ENCODE measurements at places on chromosomes 7 and 10.

DNA sequence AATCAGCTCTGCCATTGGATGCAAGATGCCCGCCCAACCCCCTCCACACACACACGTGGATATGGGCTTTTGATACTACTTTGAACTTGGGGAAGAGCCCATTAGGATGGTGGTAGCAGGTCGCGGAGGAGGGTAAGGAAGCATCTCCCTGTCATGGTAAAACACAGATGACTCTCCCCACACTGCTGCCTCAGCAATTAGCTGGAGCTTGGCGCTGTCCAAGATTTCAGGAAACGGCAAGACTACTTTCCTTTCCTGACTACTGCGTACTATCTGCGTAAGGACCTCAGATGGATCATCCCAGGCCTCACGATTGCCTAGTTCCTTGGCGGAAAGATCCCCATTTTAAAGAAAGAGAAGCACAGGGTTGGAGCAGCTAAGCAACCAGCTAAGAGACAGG is 134.3 kb downstream of the C10orf90 start:
- no peak for DNase-seq

- DNase-seq, result no peak
Observed at GRCh38 chr10:101995451-101996063, 60.4 kb downstream of the ARMH3 start.

- DNase-seq, result no peak
Observed at GRCh38 chr10:130933008-130933390, 378.5 kb downstream of the TCERG1L start.

DNA sequence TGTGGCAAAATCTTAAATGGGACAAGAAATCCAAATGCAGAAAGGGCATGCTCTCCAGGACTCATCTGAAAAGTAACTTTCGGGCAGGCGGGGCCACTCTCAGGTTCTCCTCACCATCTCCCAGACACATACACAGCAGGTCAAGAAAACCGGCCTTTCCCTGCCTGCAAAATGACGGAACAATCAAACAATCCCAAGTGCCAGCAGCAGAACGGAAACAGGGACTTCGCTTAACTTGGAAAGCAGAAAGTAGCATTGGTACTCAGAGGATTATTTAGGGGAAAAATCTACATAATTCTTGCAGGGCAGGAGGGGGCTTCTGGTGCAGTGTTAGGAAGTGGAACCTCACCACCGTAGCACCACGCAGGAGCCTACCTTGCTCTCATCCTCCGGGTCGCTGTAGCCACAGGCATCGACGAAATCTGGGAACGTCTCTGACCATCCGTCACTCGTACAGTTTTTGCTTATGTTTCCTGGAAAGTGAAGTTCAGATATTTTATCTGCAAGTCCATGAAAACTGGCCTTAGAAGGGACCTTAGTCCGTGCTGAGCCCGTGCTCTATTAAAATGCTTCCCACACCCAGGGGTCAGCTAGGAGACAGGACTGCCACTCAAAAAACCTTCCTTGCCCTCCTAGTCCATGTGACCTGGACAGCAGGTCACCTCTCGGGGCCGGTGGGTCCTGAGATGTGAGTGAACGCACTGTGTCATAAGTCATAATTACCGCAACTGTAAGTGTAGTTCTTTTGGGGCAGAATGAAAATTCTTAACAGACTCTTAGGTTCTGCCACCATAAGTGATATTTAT is 41.1 kb downstream of the VIPR2 start:
- DNase-seq, result no peak

DNA sequence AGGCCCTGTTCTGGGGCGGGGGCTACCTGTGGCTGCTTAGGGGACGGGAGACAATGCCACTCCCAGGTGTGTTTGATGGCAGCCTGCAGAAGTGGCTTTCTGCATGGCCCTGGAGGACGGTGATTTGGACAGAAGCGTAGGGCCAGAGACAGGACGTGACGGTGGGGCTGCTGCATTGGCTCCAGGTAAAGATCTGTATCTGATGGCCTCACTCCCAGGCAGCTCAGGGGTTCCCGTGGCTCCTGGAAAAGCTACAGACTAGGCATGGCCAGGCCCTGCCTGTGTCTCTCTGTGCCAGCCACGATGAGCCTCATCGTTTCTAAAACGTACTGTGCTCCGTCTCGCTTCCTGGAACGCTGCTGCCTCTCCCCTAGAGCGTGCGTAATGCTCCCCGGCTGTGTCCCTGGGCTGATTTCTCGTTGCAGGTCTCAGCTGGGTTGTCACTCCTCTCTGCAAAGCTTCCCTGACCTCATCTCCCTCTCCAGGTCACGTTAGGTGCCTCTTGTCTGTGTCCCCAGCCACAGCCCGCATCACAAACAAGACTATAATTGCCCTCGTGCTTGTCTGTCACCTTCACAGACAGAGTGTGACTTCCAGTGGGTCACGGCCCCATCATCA is 12.6 kb downstream of the GTF2IRD1 start:
- DNase-seq, result no peak

- DNase-seq, result no peak
Observed at GRCh38 chr7:70660154-70660818, 471.7 kb upstream of the GALNT17 start.

DNA sequence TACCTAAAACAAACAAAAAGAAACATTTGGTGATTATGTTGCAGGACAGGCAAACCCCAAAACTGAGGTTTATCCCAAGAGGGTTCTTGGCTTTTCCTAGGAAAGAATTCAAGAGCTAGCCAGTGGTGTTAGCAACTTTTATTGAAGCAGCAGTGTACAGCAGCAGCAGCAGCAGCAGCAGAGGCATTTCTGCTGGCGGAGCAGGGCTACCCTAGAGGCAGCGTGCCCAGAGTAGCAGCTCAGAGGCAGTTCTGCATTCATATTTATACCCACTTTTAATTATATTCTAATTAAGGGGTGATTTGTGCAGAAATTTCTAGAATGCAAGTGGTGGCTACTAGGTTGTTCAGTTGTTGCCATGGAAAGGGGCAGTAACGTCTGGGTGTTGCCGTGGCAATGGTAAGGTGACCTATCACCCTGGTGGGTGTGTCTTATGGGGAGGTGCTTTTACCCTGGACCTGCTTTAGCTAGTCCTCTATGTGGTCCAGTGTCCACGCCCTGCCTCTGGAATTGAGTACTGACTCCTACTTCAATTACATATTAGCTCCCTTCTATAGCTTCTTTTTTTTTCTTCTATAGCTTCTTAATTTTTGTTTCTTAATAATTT is 53.9 kb downstream of the VCL start:
- DNase-seq, result no peak

DNA sequence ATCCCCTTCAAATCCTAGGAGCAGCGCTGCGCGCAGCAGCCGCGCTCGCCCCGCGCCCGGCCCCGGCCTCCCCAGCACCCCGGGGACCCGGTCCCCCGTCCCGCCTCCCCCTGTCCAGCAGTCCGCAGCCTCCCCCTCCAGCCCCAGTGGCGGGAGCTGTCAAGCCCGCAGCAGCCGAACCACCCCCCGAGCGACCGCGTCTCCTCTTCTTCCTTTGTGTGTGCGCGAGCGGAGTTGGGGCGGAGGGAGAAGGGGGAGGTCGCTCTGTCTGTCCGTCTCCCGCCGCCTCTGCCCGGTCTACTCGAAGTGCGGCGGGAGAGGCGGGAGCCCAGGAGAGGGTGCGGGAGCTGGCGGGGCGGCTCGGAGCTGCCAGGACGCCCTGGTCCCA is 375 bp upstream of the CHN2 start:
- no peak for DNase-seq

- DNase-seq, result no peak
Observed at GRCh38 chr10:79014796-79015195, 54.0 kb upstream of the ZMIZ1 start.

DNA sequence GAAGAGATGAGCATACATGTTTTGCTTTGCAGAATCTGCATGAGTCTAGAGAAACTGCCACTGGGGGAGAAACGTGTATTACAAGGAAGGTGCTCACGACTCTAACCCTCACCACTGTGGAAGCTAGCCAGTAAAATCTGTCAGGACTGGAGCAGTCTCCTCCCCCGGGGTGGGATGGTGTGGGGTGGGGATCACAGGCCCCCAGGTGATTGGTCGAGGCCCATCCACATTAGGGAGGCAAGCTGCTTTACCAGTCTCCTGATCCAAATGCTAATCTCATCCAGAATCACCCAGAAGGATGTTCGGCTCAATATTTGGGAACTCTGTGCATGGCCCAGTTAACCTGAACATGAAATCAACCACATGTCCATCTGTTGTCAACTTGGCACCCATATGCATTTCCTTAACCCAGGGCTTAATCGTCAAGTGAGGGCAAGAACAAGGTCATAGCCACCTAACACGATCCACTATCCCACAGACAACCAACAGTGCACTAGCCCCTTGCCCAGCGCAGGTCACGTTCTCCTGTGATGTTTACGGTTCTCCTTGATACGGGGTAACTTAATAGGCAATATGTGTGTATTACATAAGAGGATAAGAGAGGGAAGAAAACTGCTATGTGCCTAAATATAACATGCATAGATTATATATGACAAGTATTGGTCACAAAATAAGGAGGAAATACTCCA is 40.8 kb downstream of the DNAJB6 start:
- DNase-seq, result no peak

- no peak for DNase-seq
Observed at GRCh38 chr7:47817917-47818316, 130.3 kb downstream of the PKD1L1 start.

DNA sequence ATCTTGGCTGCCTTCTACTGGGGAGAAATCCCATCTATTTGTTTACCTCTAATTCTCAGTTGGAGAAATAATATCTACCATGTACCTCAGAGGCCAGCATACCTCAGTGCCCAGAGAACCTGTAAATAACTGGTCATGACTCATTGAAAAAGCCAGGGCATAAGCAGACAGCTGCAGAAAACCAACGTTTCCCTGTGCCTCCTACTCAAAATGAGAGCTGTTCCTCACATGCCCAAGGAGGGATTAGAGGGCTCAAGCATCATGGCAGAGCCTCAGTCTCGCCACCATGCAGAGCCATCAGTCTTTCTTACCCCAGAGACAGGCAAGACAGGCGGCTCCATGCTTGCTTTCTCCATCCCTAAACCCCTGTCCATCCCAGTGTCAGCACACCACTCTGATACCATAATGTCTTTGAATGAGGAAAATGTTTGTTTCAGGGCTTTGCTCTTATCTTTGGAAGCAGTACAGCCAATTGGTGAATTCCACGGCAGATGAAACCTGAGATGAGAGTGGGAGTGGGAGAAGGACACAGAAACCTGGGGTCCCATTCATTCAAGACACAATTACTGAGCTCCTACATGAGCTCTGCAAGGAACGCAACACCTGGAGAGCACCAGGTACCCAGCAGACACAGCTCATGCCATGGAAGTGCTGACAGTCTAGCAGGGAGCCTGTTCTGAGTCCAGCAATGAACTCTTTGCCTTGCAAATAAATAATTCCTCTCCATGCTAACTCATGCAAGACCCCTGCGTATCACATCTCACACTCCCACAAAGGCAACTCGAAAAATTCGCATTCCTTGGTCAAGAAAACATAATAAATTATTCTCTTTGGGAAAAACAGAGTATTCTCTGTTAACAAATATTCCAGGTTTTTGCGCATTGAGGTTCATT is 21.1 kb downstream of the PON1 start:
- DNase-seq, result no peak

DNA sequence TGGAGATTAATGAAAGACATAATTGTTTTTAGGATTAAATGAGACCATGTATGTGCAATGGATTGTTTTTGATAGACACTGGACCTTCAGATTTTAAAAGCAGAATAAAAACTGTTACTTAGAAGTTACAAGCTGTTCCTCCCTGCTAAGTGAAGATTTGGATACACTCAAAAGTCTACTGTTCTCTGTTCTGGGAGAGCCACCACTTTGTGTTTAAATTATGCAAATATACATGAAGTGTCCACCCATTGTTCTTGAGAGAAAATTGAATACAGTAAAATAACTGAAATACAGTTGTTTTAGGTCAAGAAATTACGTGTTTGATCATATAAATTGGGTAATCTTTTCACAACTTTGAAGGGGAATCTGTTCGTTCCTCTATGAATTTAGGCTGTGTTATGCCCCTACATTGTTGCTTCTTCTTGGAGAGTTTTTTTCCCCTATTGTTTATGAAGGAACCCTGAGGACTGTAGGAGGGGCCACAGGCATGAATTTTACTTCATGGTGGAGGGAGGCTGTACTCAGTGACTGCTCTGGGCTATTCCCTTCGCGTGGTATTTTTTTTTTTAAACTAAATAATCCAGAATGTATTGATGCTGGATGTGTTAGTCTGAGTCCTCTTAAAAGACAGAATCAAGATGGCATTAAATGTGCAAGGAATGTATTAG is 18.6 kb upstream of the VCL start:
- DNase-seq, result no peak

DNA sequence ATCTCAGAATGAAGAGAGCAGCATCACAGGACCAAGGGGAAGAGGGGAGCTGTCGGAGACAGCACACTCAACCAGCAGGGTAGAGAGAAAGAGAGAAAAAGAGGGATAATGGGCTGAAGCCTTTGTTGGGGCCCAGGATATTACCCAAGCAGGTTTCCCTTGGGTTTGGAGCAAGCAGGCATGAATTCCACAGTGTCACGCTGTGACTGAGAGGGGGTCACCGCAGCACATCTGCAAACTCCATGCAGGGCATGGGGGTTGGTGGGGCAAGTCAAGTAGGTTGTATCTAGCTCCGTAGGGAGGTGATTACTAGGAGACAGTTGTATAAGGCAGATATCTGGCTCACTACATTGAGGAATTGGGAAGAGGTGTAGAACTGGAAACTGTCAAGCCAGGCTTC is 42.2 kb upstream of the SEMA3E start:
- DNase-seq, result no peak

All from BJ (cell line).